ENCODE measurements at places on chromosomes 13 and 19. TPM values are rescaled to one million over a fixed set of nuclear protein-coding genes. Genes with fewer than 3 reads are reported as not detected.

Gene PLIN4
- 0.15 TPM for total RNA-seq

Gene USHBP1
- total RNA-seq: not detected

Gene ALKBH6
- 25.8 TPM for total RNA-seq

Gene PEG3
- not detected for total RNA-seq

Gene ZBTB32
- not detected for total RNA-seq

Gene KLK12
- not detected for total RNA-seq

Gene ZNF100
- total RNA-seq: not detected

Gene DOHH
- 17.9 TPM for total RNA-seq

Gene PTOV1
- 149 TPM for total RNA-seq

Gene ZNF229
- 2.3 TPM for total RNA-seq

Gene APOE
- 10.6 TPM for total RNA-seq

Gene ZNF766
- total RNA-seq: 11.2 TPM

Gene LILRA1
- not detected for total RNA-seq

Gene PRR20D
- total RNA-seq: not detected

Gene MAP4K1
- total RNA-seq: 0.72 TPM

Gene NLRP4
- total RNA-seq: not detected

Gene FEM1A
- 5.7 TPM for total RNA-seq

Gene CNN2
- total RNA-seq: 98.9 TPM
